Fibroblast of skin of left quadriceps (primary cell): ENCODE measurements at places on chromosomes 7 and 10.

DNA sequence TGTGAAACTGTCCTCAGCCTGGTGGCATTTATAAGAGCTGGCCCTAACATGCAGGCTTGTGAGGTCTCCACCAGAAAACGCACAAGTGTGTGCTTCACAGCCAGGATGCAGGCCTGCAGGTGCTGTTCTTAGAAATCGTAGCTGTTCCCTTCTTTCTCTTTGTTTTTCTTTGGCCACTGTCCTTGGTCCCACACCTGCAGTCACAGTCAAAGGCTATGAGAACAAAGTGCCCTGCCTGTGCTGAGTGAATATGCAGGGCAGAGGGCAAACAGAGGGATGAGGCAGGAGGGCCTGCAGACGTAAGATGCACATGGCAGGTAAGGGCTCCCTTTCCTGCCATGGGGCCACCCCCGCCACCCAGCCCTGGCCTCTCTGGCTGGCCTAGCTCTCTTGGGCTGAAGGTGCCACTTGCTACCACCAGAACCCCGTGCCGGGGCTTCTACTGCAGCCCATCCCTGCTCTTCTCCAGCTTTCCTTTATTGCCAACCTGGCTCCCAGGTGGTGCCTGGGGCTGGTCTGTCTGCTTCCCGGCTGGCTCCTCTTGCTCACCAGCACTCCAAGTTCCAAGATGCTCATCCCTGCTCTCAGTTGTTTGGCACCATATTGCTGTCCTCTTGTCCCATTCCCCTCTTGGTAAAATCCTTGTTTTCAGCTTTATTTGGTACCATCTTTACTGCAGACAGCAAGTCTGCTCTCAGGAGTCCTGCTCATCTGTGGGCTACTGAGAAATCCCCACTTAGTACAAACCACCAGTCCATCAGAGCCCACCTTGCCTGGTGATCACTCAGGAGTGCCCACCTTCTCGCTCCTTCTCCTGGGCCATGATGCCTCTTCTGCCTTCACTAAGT lies 308.1 kb upstream of the ZMIZ1 start:
- no peak for DNase-seq

DNA sequence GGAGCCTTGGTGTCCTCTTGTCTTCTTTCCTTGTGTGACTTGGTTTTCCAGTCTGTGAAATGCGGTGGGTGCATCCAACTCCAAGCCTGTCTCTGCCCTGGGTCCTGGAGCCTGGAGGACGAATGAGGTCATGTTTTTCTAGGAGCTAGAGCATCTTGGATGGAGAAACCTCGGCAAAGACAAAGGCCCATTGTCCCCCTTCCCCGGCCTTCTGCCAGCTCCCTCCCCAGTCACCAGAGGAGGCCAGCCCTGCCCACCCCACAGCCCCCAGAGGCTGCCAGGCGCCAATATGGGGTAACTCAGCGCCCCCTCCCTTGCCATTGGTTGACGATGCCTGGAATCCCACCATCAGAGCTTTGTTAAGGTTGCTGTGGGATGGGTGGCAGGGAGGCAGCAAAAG lies 40.4 kb downstream of the KCTD7 start:
- no peak for DNase-seq

GRCh38 chr10:102645388-102645740 lies 1.1 kb downstream of the TRIM8 start:
- DNase-seq: no peak

DNA sequence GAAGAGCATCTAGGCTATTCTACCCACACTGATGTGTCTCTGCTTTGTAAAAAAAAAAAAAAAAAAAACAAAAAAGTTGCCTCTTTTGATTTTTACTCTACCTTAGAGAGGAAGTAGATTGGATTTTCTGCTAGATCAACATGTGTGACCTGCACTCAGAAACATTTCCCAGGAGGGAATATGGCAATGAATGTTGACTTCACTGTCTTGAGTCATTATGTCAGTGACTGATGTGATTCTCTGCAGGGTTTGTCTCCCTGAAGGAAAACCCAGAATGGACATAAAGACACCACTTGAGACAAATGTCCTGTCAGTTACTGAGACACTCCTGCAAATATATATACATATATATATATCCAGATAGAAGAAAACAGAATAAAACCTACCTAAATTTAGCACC lies 370.3 kb downstream of the BMPER start:
- DNase-seq: no peak

GRCh38 chr7:124799448-124799847 lies 33.9 kb upstream of the GPR37 start:
- DNase-seq: no peak

- DNase-seq: no peak
Measured at GRCh38 chr10:5476918-5477525, 22.3 kb downstream of the CALML5 start.

DNA sequence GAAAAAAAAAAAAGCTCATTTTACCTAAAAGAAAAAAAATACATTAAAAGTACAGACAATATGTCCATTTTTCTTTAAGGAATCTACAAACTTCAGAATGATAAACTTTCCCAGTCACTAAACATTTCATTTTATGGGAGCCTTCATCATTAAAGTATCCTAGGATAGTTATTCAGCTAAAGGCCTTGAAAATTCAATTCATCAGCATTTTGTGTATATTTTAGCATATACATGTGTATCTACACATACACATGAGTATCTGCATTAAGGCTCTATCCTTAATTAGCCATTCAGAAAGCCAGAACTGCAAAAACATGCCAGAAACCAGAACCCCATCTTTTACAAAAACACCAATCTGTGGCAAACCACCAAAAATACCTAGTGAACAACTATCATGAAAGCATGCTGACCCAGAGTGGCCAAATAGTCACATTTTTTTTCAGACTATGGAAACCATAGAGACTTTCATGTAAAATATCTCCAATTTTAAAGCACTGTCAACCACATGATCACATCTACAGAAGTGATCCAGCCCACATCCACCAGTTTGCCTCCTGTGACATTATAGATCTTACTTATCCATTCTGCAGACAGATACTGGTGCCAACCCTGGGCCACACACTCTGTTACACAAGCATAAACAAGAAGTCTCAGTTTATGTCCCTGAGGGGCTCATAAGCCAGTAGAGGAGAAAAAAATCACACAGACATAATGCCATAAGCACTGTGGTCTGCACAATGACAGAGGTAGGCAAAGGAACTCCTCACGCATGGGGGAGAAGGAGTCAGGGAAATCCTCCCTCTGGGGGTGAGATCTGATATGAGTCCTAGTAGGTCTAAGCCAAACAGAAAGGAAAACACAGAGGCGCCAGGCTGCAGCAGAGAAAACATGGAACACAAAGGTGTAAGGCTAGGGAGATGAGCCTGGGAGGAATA lies 79.2 kb downstream of the SRPK2 start:
- no peak for DNase-seq

- no peak for DNase-seq
Measured at GRCh38 chr7:13201628-13202027, 514.2 kb downstream of the ARL4A start.

DNA sequence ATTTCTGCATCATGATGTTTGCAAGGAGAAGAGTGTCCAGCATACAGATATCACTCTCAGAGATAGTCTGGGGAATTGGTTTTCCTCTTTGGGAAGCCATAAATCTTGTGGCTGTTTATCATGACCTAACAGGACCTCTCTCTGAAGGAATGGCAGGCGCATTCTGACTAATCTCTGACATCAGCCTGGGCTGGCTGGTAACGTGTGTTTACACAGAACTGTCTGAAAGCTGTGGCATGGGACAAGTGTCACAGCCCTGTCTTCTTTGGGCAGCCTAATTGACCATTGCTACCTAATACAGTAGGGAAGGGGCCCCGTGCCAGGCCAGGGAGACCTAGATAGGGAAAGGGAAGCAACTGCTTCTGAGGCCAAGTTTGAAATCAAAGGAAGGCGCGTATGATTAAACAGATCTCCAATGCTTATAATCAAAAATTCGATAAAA lies 73.9 kb upstream of the CABCOCO1 start:
- DNase-seq: no peak

GRCh38 chr7:95893484-95893883 lies 121.1 kb downstream of the DYNC1I1 start:
- DNase-seq: no peak
